ENCODE measurements at places on chromosomes 13 and 19. TPM values are rescaled to one million over a fixed set of nuclear protein-coding genes. Genes with fewer than 3 reads are reported as not detected.

Gene ZNF331
- total RNA-seq: 13.7 TPM

Gene STOML3
- not detected for total RNA-seq

Gene RGS9BP
- not detected for total RNA-seq

Gene RASAL3
- total RNA-seq: 220 TPM

Gene CD177
- total RNA-seq: not detected

Gene ZNF229
- total RNA-seq: 0.05 TPM

Gene GADD45GIP1
- total RNA-seq: 16.6 TPM

Gene GIPR
- total RNA-seq: 4.2 TPM

Gene MUC16
- not detected for total RNA-seq

Gene CYP2A6
- total RNA-seq: not detected

Gene ATP1A3
- 0.95 TPM for total RNA-seq

Gene SIAH3
- 0.10 TPM for total RNA-seq

Gene ZNF443
- 3.9 TPM for total RNA-seq

Gene CHAF1A
- 74.0 TPM for total RNA-seq

Gene OR7A5
- not detected for total RNA-seq

Gene FCER2
- not detected for total RNA-seq

Gene KANK3
- 1.5 TPM for total RNA-seq

Gene ZNF575
- 4.2 TPM for total RNA-seq

Gene KASH5
- not detected for total RNA-seq

Gene NCAN
- total RNA-seq: not detected

Gene ACP7
- not detected for total RNA-seq

Gene SHD
- total RNA-seq: not detected

Gene PRR22
- total RNA-seq: 5.3 TPM

Gene MYO1F
- total RNA-seq: 438 TPM

Gene CLIP3
- 3.8 TPM for total RNA-seq

Gene OR7D2
- total RNA-seq: 0.69 TPM

Gene NEK5
- 0.15 TPM for total RNA-seq

Gene TEX29
- total RNA-seq: 0.81 TPM

Gene C19orf67
- total RNA-seq: 0.32 TPM

Gene ARHGAP45
- 471 TPM for total RNA-seq

Gene RNASEH2B
- 84.4 TPM for total RNA-seq

Gene RFX2
- total RNA-seq: 8.9 TPM

Gene ZIC5
- total RNA-seq: not detected

Gene ZNF254
- 8.8 TPM for total RNA-seq

Gene ADAMTS10
- 10.1 TPM for total RNA-seq

Gene MCEMP1
- not detected for total RNA-seq

Gene NTF4
- not detected for total RNA-seq

Gene KXD1
- 100.0 TPM for total RNA-seq

Gene KLK3
- not detected for total RNA-seq

Gene KLK12
- not detected for total RNA-seq

Gene SHANK1
- total RNA-seq: not detected

Gene ZNF100
- total RNA-seq: 20.0 TPM

Gene ZNF471
- 0.27 TPM for total RNA-seq

Gene LSR
- total RNA-seq: 4.5 TPM

Gene HIF3A
- total RNA-seq: not detected

Gene CGB5
- not detected for total RNA-seq

Gene NLRP9
- not detected for total RNA-seq

Gene THSD8
- total RNA-seq: 13.0 TPM

Gene C1QTNF9B
- total RNA-seq: not detected

Gene OVOL3
- not detected for total RNA-seq
